ENCODE measurements at places on chromosomes 1 and 21. TPM values are rescaled to one million over a fixed set of nuclear protein-coding genes. Genes with fewer than 3 reads are reported as not detected.

DNA sequence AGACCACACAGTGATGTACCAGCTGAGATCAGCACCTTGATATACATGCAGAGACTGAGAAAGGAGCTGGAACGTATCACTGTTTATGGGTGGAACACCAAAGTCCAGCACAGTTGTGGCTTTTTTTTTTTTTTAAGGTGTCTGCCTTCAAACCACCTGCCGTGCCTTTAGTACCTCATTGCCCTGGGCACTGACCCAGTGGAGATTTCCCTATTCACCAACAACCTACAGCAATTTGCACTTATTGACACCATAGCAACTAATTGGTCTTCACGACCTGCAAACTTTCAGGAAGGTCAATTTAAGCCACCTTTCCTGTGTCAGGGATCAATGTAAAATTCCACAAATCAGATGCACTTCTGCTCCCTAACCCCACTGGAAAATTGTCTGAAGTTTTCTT lies 181.6 kb upstream of the ADGRL2 start:
- H3K4me1 ChIP-seq: no peaks in the 10 kb centered on the region
- no peaks in the 10 kb centered on the region for H3K36me3 ChIP-seq
- no peak for DNase-seq
- no peaks in the 10 kb centered on the region for H3K27me3 ChIP-seq
- H3K4me3 ChIP-seq: no peak overlapping the region
- no peak overlapping the region for H3K27ac ChIP-seq

DNA sequence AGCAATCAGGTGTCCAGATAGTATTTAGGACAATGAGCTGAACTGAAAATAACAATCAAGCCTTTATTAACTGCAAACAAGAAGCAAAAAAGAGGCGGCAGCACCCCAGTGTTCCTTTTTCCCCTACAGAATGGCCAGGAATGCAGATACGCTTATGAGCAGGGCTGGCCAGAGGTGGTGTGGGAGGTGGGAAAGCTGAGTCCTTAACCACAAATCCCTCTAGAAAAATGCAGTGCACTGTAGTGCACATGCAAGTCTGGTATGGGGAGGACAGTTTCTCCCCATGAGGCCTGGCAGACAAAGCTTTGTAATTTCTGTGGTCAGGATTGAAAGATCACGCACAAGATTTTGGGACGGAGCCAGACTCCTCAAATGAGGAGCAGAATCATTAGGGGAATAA lies 10.7 kb upstream of the IFNAR1 start:
- no peak overlapping the region for H3K27ac ChIP-seq
- H3K4me3 ChIP-seq: no peak overlapping the region
- no peak for DNase-seq
- H3K4me1 ChIP-seq: no peaks in the 10 kb centered on the region
- no peaks in the 10 kb centered on the region for H3K36me3 ChIP-seq

- H3K4me3 ChIP-seq: no peak overlapping the region
- peaks cover 13% of the 10 kb centered on the region for H3K4me1 ChIP-seq
- no peaks in the 10 kb centered on the region for H3K27me3 ChIP-seq
- H3K27ac ChIP-seq: no peak overlapping the region
- H3K36me3 ChIP-seq: no peaks in the 10 kb centered on the region
Observed at GRCh38 chr21:33981391-33982101, 65.9 kb upstream of the ATP5PO start.

GRCh38 chr21:44294391-44295162 lies 5.3 kb upstream of the PFKL start:
- no peaks in the 10 kb centered on the region for H3K36me3 ChIP-seq
- no peak overlapping the region for H3K4me3 ChIP-seq
- H3K4me1 ChIP-seq: peaks cover 70% of the 10 kb centered on the region
- H3K27me3 ChIP-seq: peaks cover 37% of the 10 kb centered on the region
- DNase-seq: no peak
- H3K27ac ChIP-seq: no peak overlapping the region

DNA sequence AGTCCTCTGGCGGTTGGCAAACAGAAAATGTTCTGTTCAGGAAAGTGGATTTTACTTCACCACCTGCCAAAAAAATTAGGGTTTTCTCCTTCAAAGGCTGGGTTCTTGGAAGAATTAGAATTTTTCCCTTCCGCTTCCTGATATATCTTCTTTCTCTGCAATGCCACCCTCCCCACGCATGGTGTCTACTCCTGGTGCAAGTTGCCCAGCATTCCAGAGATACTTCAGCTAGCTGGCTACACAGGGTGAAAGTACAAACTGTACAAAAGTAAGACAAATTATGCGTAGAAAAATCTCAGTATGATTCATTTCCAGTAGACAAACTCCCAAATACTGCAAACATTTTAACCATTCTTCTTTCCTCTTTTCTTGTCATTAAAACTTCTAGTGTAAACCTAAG lies 430.1 kb upstream of the ESRRG start:
- H3K4me1 ChIP-seq: no peaks in the 10 kb centered on the region
- H3K4me3 ChIP-seq: no peak overlapping the region
- H3K27me3 ChIP-seq: no peaks in the 10 kb centered on the region
- no peaks in the 10 kb centered on the region for H3K36me3 ChIP-seq
- H3K27ac ChIP-seq: no peak overlapping the region

DNA sequence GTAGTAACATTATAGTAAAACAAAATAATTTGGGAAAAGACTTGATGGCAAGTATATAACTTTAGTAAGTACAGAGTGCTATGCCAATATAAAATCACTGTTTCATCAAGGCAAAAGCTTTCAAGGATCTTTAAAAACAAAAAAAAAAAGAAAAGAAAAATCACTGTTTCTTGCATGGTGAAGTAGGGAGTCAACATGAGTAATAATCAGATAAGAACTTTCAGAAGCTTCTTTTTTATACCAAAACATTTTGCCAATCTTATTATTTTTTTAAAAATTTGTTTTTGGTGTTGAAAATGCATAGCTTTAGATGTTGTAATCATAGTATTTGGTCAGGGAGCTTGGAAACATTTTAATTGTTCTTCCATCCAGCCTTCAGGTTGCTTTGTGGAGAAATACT lies 37.2 kb downstream of the CAMSAP2 start:
- no peaks in the 10 kb centered on the region for H3K36me3 ChIP-seq
- H3K27me3 ChIP-seq: no peaks in the 10 kb centered on the region
- H3K4me3 ChIP-seq: no peak overlapping the region
- H3K4me1 ChIP-seq: peaks cover 5% of the 10 kb centered on the region

DNA sequence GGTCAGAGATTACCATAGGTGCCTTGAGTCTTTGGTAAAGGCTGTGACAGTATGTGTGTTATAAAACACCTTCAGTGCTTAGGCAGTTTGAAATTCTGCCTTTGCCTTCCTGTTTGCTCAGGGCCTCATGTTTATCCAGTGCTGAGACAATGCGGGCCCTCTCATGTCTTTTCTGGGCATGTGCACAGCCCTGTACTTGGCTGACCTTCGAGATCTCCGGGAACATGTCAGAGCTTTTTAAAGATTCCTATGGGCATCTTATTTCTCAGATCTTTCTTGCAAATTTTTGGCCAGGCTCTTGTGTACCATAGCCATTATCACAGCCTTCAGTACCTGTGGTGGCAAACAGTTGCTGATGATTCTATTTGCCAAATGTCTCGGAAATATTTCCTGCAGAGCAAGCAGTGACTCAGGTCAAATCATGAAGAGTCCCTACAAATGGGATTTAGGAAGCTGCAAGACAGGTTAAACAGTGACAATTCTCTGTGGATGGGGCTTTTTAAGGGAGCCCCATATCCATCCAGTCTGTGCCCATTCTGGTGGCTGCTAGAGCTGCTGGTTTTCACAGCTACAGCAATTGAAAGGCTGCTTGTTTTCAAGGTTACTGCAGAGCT lies 42.1 kb downstream of the HOOK1 start:
- H3K27me3 ChIP-seq: no peaks in the 10 kb centered on the region
- no peak overlapping the region for H3K27ac ChIP-seq
- no peak overlapping the region for H3K4me3 ChIP-seq

DNA sequence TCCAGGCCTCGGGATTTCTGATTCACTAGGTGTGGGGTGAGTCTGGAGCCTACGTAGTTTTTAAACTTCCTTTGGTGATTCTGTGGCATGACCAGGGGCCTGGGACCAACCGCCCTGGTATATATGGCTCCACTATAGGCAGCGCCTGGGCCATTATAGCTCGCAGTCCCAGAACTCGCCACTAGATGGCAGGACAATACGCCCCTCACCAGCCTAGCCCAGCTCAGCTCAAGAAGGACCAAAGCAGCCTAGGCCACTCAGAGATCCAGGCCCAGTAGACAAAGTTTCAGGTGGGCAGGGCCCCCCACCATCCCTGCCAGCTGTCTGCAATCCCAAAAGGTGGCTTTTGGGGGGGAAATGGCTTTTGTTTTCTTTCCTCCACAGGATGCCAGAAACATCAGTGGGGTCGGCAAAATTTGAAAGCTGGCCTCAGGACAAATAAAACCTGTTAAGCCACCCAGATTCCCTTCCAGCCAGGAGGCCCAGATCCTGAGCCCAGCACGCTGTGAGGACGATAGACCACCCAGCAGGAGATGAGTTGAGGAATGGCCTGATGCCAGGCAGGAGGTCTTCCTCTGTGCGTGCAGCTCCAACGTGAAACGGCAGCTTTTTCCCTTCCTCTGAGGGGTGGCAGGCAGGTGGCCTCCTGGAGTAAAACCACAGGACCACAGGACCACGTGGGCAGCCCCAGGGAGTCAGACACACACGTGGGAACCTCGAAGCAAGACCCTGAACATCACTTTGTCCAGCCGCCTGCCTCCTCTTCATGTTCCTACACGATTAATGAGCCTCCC lies 24.8 kb upstream of the TMEM51 start:
- peaks cover 4% of the 10 kb centered on the region for H3K4me1 ChIP-seq
- H3K36me3 ChIP-seq: no peaks in the 10 kb centered on the region
- peak; percentile 83 for DNase-seq
- peaks cover 4% of the 10 kb centered on the region for H3K27me3 ChIP-seq

DNA sequence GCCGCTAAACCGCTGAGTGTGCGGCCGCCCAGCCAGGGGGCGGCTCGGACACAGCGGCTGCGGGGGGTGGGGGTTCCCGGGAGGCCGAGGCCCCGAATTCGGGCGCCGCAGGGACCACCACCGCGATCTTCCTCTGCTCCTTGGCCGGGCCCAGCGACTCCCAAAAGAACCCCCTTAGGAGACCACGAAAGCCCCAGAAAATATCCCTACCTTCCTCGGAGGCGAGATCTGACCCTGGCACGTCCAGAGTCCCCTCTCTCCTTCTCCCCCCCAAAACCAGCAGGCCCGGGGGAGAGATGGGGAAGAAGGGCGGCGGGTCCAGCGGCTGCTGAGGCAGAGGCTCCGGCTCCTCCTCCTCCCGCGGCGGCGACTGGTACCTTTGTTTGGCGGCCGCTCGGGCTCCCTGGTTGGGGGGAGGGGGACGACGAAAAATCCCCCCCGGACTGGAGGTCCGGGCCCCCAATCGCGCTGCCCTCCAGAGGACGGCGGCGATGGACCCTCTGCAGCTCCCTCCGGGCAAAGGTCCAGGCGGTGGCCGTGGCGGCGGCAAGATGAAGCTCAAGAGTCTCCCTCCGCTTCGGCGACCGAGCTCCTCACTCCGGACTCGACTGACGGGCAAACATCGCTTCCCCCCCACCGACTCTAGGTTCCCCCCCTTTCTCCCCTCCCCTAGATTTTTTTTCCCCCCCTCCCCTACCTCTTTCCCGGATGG lies at the start of gene ARID4B:
ARID4B (minus strand) TSS at position 621 of the 712 bp plus-strand sequence. CDS start 1,260 bp downstream, outside the sequence.
- peak within 1 kb of the TSS; percentile 82 for H3K4me3 ChIP-seq
- H3K27me3 ChIP-seq: no peaks in the 10 kb centered on the region
- DNase-seq: peak; percentile 98
- peak within 1 kb of the TSS; percentile 97 for H3K27ac ChIP-seq
- H3K36me3 ChIP-seq: peaks cover 29% of the 10 kb centered on the region

GRCh38 chr1:9960011-9960410 lies 16.7 kb downstream of the NMNAT1 start:
- H3K27ac ChIP-seq: no peak overlapping the region
- H3K4me1 ChIP-seq: no peaks in the 10 kb centered on the region
- H3K4me3 ChIP-seq: no peak overlapping the region
- DNase-seq: no peak

DNA sequence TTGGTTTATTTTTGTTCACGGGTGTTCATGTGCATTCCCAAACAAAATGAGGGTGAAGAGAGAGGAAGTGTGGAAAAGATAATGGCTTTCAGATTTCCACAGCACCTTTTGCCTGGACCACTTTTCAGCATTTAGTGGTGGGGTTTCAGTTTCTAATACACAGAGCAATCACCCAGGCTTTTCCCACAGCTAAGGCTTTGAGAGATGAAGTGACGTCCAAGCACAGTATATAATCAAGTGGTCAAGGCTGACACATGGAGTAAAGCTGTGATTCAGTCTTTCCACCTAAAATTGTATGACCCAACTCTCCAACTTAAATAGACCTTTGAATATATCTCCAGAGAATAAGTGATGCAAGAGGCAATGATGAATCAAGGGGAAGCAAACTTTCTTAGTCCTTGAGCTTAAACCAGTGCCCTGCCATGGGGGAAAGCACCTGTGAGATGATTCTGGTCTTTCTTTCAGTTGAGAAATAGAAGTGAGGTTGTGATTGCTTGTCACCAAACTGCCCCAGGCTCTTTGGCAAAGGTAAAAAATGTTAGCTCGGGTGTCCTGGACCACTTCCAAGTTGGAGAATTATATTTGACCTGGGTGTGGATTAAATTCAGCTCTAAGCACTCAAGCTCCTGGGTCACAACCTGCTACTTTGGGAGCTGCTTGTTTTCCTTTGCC lies 2.4 kb upstream of the PIK3R3 start:
- H3K27ac ChIP-seq: no peak overlapping the region
- H3K27me3 ChIP-seq: no peaks in the 10 kb centered on the region
- no peak for DNase-seq
- H3K4me3 ChIP-seq: no peak overlapping the region

- H3K27ac ChIP-seq: no peak overlapping the region
- peaks cover 54% of the 10 kb centered on the region for H3K27me3 ChIP-seq
- DNase-seq: no peak
- H3K36me3 ChIP-seq: no peaks in the 10 kb centered on the region
Observed at GRCh38 chr21:42040411-42041180, 30.4 kb upstream of the ZBTB21 start.

DNA sequence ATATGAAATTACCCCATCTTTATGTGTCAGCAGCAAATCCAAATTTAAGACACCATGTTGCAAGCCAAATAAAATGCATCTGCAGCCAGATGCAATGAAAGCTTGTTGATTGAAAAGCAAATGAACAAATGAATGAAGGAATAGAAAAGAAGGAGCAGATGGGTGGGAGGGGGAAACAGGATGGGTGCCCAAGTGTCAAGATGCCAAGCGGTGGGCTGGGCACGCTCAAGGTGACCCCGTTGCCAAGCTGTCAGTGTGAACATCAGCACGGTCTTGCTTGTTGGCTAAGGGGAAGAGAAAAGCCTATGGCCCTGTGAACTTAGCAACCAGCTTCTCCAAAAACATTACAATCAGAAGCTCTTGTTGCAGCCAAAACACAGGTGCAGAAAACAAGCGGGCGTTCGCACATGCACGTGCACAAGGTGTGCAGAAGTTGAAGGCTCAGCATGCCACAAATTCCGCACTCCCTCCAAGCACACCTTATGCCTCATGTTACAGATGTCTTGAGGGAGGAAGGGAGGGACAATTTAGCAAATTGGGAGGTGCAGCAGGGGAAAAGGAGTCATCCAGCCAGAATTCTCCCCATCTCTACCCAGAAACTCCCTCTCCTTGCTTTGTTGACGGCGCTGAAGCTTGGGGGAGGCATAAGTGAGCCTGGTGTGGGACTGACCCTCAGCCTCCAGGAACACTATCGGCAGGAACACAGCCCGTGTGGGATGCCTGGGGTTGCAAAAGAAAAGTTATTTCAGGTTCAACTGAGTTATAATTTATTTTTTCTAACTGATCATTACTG lies 62.4 kb downstream of the HIVEP3 start:
- H3K27ac ChIP-seq: no peak overlapping the region
- no peak overlapping the region for H3K4me3 ChIP-seq
- peaks cover 21% of the 10 kb centered on the region for H3K27me3 ChIP-seq
- DNase-seq: no peak

Gene ADCY10
- 0.20 TPM for total RNA-seq

Gene PFDN2
- total RNA-seq: 142 TPM

Gene SLAMF7
- total RNA-seq: 0.35 TPM

Gene SPRR2B
- total RNA-seq: not detected

Gene FMO2
- 0.22 TPM for total RNA-seq

Gene LYPD8
- 1.0 TPM for total RNA-seq

Measured in K562 (cell line).